ENCODE measurements at places on chromosomes 5 and 9.

DNA sequence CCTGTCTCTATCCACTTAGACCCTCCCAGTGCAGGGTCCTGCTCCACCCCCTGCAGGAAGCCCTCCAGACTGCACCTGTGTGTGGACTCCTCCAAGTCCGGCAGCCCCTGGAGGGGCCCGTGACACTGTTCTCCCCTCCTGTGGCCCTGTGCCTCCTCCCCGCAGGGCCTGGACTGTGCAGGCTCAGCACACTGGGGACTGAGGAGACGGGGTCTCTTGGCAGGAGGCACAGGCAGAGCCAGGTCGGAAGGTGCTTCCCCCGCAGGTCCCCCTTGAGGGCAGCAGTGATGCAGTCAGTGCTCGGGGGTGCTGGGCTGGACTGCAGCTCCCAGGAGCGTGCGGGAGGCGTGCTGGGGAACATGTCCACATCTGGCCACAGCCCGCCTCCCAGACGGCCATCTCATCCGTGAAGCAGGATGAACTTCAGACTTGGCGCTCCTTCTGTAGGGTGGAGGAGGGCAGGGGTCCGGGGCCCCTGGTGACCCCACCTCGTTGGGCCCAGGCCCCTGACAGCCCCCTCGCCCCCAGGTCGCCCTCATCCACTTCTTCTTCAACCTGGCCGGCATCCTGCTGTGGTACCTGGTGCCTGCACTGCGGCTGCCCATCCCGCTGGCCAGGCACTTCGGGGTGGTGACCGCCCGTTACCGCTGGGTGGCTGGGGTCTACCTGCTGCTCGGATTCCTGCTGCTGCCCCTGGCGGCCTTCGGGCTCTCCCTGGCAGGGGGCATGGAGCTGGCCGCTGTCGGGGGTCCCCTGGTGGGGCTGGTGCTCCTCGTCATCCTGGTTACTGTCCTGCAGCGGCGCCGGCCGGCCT is 4.9 kb downstream of the SLC34A3 start:
- DNase-seq = peak; percentile 68

- DNase-seq = peak; percentile 60
These were observed 4.2 kb downstream of the WWC1 start for GRCh38 chr5:168295574-168296201.

DNA sequence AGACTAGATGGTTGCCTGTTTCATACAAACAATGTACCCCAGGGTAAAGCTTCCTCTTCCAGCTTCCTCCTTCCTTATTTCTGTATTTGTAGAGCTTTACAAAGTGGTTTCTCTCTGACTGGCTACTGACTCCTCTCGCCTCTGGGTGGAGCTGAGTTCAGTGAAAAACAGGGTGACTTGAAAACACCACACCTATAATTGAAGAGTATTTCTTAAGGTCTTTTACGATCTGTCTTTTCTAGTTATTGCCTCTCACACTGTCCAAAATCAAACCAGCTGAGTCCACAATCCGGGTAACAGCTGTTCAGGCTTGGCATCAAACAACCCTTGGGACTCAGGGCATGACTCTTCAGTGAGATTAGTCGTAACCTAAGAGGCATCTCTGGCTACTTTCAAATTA is 200.4 kb downstream of the ARRDC3 start:
- DNase-seq = no peak

DNA sequence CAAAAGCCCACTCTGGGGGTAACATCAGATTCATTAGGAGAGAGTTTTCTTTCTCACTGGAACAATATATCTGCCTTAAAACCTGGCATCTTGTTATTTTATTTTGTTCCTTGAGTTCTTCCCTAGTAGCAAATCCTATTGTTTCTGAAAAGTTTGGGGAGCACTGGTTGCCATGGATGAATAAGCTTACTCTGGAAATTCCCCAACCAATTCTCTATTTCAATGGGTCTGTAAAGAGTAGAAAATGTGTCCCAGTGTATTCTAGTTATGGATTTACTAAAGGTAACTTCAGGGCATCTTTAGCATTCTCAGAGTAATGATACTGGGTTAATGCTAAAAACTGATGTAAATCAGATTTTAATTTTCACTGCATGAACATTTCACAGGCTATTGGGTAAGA is 94.2 kb upstream of the S1PR3 start:
- no peak for DNase-seq

DNA sequence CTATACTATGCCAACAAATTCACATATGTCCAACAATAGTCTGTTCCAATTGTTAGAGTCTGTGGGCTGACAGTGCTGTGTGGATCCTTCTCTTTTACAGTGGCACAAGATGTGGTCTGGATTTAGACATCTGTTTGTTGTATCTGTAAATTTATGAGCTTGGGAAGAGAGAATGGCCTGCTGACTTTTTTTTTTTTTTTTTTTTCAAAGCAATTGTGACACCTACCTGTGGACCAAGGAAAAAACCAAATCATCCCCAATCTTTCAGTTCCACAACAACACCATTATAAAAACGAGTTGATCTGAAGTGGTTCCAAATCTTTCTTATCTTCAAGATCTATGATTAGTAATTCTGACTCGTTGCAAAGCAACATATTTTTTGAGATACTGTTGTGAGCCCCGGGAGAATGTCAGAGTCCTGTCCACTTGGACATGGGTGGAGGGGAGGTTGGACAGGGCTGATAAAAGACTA is 4.9 kb downstream of the IRX2 start:
- DNase-seq = no peak

- no peak for DNase-seq
These were observed 15.0 kb downstream of the CYFIP2 start for GRCh38 chr5:157280927-157281326.

DNA sequence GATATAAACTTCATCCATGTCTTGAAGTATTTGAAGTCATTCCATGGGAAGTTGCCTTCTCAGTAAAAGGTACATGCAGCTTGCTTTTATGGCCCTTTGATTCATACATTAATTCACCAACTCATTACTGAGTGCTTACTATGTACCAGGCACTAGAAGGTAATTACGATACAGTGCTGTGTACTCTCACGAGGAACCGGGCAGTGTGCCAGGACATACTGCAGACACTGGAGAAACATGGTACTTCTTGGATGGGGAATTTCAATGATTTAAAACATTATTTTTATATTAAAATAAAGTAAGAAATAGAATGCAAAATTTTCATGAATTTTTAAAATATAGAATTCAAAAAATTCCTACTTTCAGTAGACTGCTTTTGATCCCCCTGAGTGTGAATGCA is 71.4 kb upstream of the WDR41 start:
- no peak for DNase-seq

- DNase-seq = peak; percentile 85
These were observed 2.8 kb upstream of the MYORG start for GRCh38 chr9:34379334-34380033.

- DNase-seq = no peak
These were observed 36.2 kb upstream of the CKS2 start for GRCh38 chr9:89274838-89275237.

GRCh38 chr9:16514131-16514530 is 356.3 kb downstream of the BNC2 start:
- DNase-seq = no peak

DNA sequence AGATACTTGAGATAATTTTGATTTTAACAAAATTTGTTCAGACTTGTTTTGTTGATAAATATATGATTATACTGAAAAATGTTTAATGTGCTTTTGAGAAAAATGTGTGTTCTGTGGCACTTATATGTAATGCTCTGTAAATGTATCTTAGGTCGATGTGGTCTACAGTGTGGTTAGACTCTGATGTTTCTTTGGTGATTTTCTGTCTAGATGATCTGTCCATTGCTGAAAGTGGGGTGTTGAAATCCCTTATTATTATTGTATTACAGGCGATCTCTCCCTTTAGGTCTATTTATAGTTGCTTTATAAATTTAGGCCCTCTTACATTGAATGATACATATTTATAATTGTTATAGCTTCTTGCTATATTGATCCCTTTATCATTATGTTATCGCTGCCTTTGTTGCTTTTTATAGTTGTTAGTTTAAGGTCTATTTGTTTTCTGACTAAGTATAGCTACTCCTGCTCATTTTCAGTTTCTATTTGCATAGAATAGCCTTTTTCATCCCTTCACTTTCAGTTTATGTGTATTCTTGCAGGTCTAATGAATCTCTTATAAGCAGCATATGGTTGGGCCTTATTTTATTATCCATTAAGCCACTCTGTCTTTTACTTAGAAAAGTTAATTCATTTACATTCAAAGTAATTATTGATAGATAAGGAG is 124.3 kb downstream of the MRPS30 start:
- no peak for DNase-seq

DNA sequence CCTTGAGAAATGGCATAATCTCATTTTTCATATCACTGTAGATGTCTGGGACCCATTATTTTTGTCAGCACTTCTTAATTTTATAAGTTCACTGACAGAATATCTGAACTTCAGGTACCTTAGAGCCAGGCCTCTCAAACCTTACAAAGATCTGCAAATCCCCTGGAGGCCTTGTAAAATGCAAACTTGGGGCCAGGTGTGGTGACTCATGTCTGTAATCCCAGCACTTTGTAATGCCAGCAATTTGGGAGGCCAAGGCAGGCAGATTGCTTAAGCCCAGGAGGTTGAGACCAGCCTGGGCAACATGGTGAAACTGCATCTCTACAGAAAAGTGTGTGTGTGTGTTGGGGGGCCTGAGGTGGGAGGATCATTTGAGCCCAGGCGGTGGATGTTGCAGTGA is 30.8 kb downstream of the RASGRF2 start:
- no peak for DNase-seq

All from HuH-7 (cell line).